ENCODE measurements at places on chromosomes 12 and 14.

GRCh38 chr12:64882687-64883086, 58.2 kb downstream of the TBC1D30 start:
- no peak for DNase-seq

- DNase-seq = no peak
Observed at GRCh38 chr14:53525608-53526007, 372.5 kb upstream of the DDHD1 start.

- DNase-seq = no peak
Observed at GRCh38 chr14:22791301-22791700, 23.9 kb downstream of the SLC7A7 start.

DNA sequence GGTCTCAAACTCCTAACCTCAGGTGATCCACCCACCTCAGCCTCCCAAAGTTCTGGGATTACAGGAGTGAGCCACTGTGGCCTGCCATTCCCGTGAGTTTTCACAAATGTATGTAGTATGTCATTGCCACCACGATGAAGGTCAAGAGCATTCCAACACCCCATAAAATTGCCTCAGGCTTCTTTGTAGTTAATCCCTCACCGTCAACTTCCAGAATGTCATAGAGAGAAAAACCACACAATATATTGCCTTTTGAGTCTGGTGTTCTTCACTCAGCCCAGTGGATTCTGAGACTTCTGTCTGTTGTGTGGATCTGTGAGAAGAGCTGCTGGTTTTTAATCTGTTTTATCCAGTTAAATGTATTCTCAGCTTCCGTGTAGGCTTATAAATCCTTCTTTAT, 12.6 kb upstream of the CFAP251 start:
- DNase-seq = no peak

GRCh38 chr14:94623422-94623809, 11.2 kb downstream of the SERPINA3 start:
- no peak for DNase-seq

DNA sequence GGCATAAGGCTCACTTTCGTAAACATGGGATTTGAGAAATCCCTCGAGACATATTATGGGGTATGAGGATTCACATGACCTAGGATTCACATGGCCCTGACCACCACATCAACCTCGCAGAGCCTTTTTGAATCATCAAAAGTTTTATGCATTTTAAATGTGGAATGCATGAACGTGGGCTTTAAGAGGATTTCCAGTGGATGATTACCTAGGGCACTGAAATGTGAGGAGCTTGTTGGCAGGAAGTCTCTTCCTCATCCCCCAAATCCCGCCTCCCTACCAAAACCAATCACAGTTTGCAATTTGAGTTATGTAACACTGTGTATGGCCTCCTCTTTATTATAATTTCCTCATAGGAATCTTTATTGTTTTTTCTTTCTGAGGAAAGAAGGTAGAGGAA, 659.6 kb upstream of the TBX3 start:
- no peak for DNase-seq
